GM10248 (cell line): ENCODE measurements at places on chromosomes 6 and 20.

- DNase-seq = no peak
Observed at GRCh38 chr6:144283646-144284477, 1.3 kb upstream of the UTRN start.

- DNase-seq = no peak
Observed at GRCh38 chr20:9458138-9458796, 56.1 kb upstream of the LAMP5 start.

DNA sequence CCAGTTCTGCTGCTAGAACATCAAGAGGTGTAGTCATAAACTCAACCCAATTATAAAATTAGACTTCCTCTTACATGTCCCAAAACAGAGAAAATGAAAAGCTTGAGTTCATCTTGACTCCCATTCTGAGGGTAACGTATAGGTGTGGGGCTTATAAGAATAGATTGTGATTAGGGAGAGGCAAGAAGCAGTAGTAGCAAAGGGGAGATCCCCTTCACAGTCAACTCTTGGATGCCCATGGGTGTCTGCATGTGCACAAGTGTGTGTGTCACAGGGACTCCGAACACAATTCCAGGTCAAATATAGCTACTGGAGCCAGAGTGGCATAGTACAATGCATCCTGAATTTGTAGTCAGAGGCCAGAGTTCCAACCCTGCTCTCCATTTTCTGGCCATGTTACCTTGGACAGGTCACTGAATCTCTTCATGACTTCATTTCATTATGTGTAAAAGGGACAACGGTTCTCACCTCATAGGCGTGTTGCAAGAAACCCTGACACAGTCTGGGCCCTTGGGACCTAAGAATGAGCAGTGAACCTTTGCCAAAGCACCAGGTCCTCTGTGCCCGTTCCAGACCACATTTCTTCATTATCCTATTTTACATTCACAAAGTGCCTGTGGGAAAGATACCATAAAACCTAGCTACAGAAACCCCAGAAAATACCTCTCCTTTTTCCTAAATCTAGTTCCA is 11.8 kb downstream of the GSTA4 start:
- DNase-seq = no peak

GRCh38 chr20:6347916-6348315 is 225.1 kb upstream of the FERMT1 start:
- DNase-seq = no peak

DNA sequence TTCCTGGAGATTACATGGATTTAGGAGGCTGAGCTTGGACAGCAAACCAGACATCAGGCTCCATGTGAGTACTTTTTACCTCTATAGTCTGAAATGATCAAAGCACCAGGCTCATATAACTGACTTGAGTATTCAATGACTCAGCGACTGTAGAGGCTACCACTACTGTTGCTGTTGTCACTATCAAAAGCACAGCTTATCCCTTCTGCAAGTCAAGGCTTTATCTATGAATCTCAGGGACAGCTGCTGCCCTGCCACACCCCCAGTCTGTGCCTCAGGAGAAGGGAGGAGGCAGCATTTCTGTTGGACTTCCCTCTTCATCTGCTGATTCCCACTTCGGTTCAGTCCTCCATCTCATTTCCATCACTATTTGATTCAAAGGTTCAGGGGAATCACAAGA is 80.5 kb upstream of the CNR1 start:
- no peak for DNase-seq

DNA sequence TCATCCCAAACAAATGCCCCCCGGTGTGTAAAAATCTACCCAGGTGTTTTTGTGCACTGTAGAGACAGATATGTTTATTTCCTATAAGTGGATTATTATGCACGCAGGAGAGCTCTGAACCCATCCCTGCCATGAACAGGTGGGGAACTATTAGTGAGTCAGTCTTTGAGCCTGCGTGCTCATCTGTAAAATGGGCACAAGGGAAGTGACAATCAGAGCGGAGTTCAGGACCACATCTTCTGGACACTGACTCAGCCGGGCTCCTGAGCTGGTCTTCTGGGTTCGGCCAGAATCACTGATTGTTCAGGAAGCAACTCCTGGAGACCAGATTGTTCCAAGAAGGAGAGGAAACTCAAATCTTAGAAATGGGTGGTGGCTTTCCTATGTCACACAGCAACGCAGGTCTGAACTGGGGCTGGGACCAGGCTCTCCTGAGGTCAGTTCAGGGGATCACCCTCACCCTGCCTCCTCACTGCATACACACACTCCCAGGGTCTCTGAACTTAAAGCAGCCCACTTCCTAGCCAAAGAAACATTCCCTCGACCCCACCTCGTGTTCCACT is 27.3 kb upstream of the TGM2 start:
- no peak for DNase-seq

DNA sequence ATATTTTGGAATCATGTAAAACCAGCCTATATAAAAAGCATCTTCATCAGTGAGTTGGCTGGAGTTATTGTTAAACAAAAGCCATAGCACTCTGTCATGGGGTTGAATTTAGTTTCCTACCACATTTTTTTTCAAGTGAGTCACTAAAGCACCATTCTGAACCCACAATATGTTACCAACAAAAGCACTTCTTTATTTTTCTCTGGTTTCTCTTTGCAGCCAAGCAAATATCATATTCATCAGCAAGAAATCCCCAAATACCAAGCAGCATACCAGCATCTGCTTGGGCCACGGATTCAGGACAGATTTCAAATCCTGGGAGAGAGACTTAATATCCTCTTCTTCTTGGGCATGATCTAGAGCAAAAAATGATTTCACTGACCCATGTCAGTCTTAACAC is 441.4 kb downstream of the BCKDHB start:
- DNase-seq = no peak

GRCh38 chr6:158633127-158633526 is 11.4 kb downstream of the DYNLT1 start:
- no peak for DNase-seq

GRCh38 chr6:95274686-95275235 is 302.6 kb upstream of the MANEA start:
- DNase-seq = no peak

GRCh38 chr6:17998003-17998402 is 10.6 kb upstream of the KIF13A start:
- DNase-seq = no peak

GRCh38 chr6:30344191-30344867 is 627 bp upstream of the RPP21 start:
- DNase-seq = no peak

DNA sequence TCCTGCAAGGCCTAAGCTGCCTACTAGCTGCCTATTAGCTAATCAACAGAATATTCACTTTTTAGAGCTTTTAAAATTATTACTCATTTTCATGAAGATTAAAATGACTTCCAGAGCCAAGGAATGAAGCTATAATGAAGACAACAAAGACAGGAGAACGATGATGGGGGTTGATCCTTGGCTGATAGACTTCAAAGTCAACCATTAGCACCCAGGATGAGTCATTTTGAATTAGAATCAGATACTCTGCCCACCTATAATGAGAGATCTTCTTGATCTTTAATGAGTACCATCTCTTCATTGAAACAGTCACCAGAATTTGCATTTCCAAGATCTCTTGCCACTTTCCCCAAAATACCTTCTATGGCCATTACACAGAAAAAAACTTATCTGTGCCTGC is 56.7 kb upstream of the CDYL start:
- DNase-seq = no peak

GRCh38 chr20:34008477-34008876 is 14.8 kb downstream of the RALY start:
- DNase-seq = no peak

DNA sequence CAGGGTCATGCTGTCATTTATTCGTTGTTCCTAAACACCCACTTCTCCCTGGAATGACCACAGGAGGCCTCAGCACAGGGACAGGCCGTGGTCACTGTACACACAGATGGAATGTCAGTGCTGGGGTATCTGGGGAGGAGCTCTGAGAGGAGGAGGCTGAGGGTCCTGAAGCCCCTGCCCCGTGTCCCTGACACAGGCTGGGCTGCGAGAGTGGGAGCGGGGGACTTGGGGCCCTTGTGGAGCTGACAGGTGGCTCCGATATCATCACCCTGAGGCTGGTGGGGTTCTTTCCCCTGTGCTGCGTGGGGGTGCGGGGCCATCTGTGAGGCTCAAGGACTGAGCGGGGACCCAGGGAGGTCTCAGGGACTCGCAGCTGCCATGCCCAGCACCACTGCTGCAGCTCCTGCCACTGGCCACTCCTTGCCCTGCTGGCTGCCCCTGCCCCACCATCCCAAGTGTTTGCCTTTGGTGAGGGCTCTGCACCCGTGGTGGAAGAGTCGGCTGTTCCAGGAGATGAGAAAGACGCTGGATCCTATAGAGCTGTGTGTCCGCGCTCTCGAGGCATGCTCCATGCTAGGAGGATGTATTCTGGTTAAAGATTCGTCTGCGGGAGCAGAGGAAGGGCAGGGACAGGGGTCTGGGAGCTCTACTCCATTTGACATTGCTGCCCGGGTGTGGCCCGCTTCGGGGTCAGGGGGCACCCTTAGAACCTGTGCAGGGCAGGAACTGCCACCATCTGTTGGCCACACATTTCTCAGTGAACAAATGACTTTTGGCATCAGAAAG is 18.9 kb downstream of the NPEPL1 start:
- no peak for DNase-seq

DNA sequence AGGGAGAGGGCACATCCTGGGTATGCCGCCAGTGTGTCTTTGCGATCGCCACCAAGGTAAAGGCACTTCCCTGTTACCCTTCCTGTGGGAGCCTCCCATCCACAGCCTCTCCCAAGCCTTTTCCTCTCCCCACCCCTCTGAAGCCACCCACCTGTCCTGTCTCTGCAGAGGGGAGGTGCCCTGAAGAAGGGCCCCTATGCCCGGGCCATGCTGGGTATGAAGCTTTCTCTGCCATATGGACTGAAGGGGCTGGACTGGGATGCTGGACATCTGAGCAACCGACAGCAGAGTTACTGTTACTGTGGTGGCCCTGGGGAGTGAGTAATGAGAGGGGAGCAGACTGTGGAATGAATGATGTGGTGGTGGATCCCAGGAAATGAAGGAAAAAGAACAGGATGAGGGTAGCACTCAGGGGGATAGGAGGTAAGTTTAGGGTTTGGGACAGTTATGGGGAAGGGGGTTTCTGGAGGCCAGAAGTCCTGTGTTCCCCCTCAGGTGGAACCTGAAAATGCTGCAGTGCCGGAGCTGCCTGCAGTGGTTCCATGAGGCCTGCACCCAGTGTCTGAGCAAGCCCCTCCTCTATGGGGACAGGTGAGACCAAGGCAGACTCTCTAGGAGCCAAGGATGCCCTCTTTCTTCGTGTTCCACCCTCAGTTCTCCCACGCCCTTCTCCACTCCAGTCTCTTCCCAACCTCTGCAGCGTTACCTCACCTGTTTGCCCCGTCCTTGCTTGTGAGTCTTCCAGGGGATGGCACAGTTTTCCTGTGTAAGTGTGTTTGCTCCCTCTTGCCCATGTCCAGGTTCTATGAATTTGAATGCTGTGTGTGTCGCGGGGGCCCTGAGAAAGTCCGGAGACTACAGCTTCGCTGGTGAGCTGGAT is 2.7 kb downstream of the PHF1 start:
- no peak for DNase-seq

- no peak for DNase-seq
Observed at GRCh38 chr6:36627801-36628246, 33.7 kb downstream of the SRSF3 start.

- DNase-seq = no peak
Observed at GRCh38 chr20:1377984-1378734, 14.7 kb downstream of the FKBP1A start.

GRCh38 chr6:37620519-37620918 is 77.2 kb downstream of the MDGA1 start:
- DNase-seq = no peak
